ENCODE measurements at places on chromosomes 1 and 21. TPM values are rescaled to one million over a fixed set of nuclear protein-coding genes. Genes with fewer than 3 reads are reported as not detected.

GRCh38 chr21:25701529-25701928 lies 33.2 kb downstream of the ATP5PF start:
- no peak for DNase-seq

FCMR gene
- 0.94 TPM for polyA plus RNA-seq

DEPDC1 gene
- 15.3 TPM for polyA plus RNA-seq

GRCh38 chr1:14404862-14405301 lies 193.6 kb upstream of the KAZN start:
- DNase-seq, result no peak

DNA sequence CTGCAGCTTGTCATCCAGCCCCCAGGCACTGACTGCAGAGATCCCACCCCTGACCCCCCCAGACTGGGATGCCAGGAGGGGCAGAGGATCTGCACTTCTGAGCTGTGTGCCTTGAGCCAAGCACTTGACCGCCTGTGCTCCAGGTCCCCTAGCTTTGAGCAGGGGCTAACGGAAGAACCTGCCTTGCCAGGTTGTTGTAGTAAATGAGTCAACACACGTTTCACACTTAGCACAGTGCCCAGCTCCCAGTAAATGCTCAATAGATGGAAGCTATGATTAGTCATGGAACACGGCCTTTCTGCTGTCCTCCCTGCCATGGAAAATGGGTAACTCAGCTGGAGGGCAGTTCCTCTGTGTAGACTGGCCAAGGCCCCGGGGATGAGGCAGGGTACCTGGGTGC lies 24.1 kb downstream of the IFFO2 start:
- peak; percentile 51 for DNase-seq

DNA sequence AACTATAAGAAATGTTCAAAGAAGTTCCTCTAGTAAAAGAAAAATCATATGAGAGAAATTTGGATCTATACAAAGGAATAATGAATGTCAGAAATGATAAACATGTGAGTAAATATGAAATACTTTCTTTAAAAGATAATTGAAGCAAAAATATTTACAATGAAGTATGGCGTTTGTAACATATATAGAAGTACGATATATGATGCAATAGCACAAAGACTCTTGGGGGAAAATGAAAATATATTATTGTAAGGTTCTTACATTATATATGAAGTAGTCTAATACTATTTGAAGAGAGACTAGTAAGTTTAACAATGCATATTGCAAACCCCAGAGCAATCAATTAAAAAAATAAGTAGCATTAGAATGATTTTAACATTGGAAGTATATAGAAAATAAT lies 20.3 kb upstream of the CCN1 start:
- no peak for DNase-seq

GRCh38 chr1:182066934-182067333 lies 5.4 kb upstream of the ZNF648 start:
- DNase-seq, result no peak

- DNase-seq, result no peak
Observed at GRCh38 chr1:192812420-192813209, 3.8 kb downstream of the RGS2 start.
